Left ventricle myocardium superior (tissue), 1 donor: ENCODE measurements at places on chromosomes 16 and 17. TPM values are rescaled to one million over a fixed set of nuclear protein-coding genes. Genes with fewer than 3 reads are reported as not detected.

The CD300E gene
- 0.27 TPM for total RNA-seq

The DNAH9 gene
- total RNA-seq = 0.22 TPM

The CYBA gene
- 48.6 TPM for total RNA-seq

The MYH2 gene
- total RNA-seq = 0.10 TPM

The PLEKHM1 gene
- total RNA-seq = 28.0 TPM

The ABCA6 gene
- 21.5 TPM for total RNA-seq

The KRTAP9-8 gene
- not detected for total RNA-seq

The CNGB1 gene
- total RNA-seq = not detected

The ZSCAN10 gene
- total RNA-seq = not detected

The RAB37 gene
- 2.8 TPM for total RNA-seq

The C16orf96 gene
- total RNA-seq = 0.07 TPM

The CBX2 gene
- total RNA-seq = 2.9 TPM

The CDT1 gene
- 0.97 TPM for total RNA-seq

The VTN gene
- 38.1 TPM for total RNA-seq

The KCTD19 gene
- not detected for total RNA-seq

The SDR42E2 gene
- total RNA-seq = not detected

The PIRT gene
- total RNA-seq = not detected

The CBFA2T3 gene
- total RNA-seq = 11.5 TPM

The KRT27 gene
- not detected for total RNA-seq

The MYBBP1A gene
- 18.5 TPM for total RNA-seq

The CTNS gene
- 7.1 TPM for total RNA-seq

The CACNG3 gene
- not detected for total RNA-seq

The KRT31 gene
- not detected for total RNA-seq

The ASPA gene
- total RNA-seq = 3.7 TPM

The GFOD2 gene
- total RNA-seq = 8.1 TPM

The RFNG gene
- total RNA-seq = 21.8 TPM
